IPS DF 6.9 (cell line): ENCODE measurements at places on chromosomes 11 and 22.

- no peak for DNase-seq
These were observed 20.2 kb upstream of the IFITM3 start for GRCh38 chr11:340539-341512.

DNA sequence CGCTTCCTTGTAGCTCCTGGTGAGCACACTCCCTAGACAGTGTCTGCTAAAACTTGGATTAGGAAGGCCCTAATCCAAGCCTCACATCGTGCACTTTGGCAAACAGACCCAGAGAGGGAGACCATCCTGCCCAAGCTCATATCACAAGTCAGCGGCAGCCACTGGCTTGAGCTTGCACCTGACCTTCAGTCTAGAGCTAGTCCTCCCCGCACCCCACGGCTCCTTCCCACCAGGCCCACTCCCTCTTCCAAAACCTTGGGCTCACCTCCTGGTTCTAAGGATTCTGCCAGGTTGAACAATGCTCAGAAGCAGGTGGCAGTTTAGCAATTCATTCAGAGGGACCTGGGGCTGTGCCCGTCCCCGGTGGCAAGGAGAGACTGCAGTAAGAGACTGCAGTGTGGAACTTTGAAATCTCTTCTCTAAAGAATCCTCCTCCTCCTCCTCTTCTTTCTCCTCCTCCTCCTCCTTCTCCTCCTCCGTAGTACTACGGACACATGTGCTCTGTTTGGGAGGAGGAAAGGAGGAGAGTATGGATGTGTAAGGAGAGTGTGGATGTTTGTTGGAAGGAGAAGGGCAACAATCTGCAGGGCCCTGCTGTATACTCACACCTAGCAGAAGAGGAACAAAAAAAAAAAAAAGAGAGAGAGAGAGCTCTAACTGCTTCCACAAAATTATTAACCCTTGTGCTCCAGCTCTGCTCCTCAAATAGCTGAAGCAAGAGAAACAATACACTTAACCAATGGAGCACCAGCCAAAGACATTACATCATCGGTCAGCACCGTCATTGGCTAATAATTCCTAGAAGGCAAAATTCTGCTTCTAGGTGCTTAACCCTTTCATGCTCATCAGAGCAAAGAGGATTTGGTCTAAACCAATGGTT lies 6.0 kb downstream of the SYN3 start:
- no peak for DNase-seq

DNA sequence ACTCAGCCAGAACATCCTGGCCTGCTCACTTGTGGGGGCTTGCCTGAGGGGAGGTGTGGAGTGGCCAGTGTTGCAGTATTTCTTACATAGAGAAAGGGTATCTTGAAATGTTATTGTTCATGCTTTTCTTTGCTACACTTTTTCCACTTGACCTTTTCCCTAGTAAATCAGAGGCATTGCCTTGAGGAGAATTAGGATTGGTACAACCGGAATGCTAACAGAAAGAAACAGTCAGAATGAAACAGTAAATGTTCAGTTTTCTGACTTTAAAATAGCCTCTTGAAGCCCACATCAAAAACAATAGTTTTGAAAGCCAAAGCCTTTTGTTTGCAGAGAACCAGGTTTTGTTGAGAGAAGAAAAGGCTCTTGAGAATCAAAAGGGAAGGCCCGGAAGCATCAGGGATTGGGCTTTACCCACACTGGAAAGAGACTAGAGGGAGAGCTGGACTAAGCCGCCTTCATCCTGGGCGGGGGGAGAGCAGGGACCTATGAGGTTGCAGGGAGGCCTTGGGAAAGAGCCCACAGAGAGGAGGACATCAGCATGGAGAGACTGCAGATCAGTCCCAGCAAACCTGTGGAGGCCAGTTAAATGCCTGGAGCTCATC lies 12.4 kb downstream of the ADM start:
- no peak for DNase-seq

DNA sequence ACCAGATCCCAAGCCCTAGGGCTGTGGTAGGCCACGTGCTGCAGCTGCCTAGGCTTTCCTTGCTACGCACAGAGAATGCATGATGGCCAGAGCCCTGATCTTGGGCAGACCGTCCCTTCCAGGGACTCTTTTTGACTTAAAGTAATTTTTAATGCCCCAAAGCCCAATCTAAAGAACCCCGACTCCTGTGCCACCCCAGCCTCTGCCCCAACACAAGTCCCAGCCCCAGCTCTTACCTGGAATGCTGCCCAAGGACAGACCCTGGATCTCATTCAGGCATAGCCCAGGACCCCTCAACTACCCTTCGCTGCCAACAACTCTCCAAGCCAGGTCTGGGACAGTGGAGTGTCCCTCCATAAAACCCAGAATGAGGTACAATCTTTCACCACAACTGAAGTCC lies 211.7 kb upstream of the B3GAT1 start:
- DNase-seq, result no peak

DNA sequence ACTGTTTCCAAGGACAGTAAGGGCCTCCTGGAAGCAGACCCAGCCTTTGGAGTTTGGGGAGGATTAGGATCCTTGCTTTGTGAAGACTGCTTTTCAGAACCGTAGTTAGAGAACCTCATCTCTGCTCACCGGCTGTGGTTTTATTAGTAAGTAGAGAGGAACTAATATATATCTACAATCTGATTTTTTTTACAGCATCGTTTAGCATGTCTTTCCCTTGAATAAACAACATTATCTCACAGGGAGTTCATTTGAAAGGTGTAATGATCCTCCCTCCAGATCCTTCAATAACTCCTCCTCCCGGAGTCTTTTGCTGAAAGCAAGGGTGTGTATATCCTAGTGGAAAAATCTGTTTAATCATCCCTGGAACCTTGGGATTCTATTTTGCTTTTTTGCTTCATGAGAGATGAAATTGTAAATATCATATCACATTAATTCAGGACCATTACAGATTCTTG lies 132.7 kb downstream of the DBX1 start:
- DNase-seq, result no peak
